Cardiac muscle cell (in vitro differentiated cells and primary cell): ENCODE measurements at places on chromosomes 6 and 20. TPM values are rescaled to one million over a fixed set of nuclear protein-coding genes. Genes with fewer than 3 reads are reported as not detected.

GRCh38 chr20:6152777-6153176 lies 29.9 kb upstream of the FERMT1 start:
- H3K27ac ChIP-seq: no peak overlapping the region
- no peak overlapping the region for H3K4me3 ChIP-seq
- DNase-seq: no peak

CBLN4 gene
- not detected in 2 replicates for total RNA-seq

- H3K36me3 ChIP-seq: no peaks in the 10 kb centered on the region
- DNase-seq: no peak
- H3K4me1 ChIP-seq: no peaks in the 10 kb centered on the region
- no peak overlapping the region for H3K4me3 ChIP-seq
Measured at GRCh38 chr6:12818324-12818723, 101.8 kb downstream of the PHACTR1 start.

GPX5 gene
- total RNA-seq: 0.30 and 1.1 TPM in 2 replicates

DNA sequence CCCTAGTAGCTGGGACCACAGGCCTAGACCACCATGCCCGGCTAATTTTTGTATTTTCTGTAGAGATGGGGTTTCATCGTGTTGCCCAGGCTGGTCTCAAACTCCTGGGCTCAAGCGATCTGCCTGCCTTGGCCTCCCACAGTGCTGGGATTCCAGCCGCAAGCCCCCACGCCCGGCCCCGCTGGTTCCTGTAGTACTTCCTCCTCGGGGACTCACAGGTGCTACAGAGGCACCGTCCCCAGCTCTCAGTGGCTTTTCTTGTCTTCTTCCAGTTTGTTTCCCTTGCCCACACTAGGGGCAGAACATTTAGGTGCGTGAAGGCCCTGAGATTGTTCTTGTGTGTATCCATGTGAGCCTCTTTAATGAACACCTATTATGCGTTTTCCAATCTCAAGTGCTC lies 773 bp upstream of the ZBP1 start:
- H3K27ac ChIP-seq: no peak overlapping the region
- H3K4me1 ChIP-seq: no peaks in the 10 kb centered on the region
- peaks cover 11% of the 10 kb centered on the region for H3K27me3 ChIP-seq
- no peaks in the 10 kb centered on the region for H3K36me3 ChIP-seq

DNA sequence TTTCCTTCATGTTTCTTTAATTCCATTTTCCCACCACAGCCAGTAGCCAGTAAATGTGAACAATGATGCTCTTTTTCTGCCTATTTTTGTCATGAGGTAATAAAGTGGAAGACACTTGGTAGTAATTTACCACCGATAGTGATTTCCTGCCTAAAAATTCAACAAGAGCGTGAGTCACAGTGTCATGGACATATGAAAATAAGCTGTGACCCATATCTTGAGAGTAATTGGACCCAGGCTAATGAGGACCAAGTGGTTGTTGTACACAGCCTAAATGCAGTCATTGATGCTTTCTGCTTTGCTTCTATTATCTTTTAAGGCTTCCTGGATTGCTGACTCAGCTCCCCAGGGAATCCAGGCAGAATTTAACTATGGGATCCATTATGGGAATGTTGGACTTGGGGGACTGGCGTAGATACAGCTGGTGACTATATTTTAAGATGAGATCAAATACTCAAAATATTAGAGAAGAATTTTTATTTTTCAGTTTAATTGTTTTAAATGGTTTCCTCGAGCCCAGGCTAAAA lies 265.9 kb upstream of the FERMT1 start:
- H3K27me3 ChIP-seq: no peaks in the 10 kb centered on the region
- DNase-seq: no peak
- no peaks in the 10 kb centered on the region for H3K36me3 ChIP-seq

- no peaks in the 10 kb centered on the region for H3K4me1 ChIP-seq
- H3K27ac ChIP-seq: no peak overlapping the region
- H3K4me3 ChIP-seq: no peak overlapping the region
- no peaks in the 10 kb centered on the region for H3K36me3 ChIP-seq
Measured at GRCh38 chr6:158030380-158031300, 49.0 kb downstream of the SYNJ2 start.

BIRC7 gene
- total RNA-seq: 0.21 and 0.54 TPM in 2 replicates

DNA sequence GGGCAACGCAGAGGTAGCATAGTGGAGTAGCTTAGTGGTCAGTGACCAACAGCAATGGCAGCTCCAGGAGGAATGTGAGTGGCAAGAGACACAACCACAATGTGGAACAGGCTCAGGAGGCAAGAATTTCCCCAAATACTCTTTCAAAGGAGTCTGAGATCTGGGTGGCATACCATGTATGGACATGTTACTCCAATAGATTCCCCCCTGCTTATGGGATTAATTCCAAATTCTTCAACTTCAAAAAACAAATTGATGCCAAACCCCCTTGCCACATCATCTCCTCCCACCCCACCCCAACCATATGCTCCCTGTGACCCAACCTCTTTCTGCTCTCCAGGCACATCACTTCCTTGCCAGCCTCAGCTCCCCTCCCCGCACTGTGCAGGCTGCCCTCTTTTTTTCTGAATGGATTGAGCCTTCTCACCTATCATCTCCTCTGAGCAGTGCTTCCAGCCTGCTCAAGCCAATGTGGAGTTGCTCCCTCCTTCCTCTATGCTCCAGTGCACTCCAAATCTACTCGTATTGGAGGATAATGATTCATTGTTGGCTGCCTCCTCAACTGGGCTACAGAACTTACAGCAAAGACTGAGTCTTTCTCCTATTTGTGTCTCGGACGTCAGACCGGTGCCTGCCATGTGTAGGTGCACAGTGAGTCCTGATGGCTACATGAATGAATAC lies 93.0 kb upstream of the CEP85L start:
- peak; percentile 14 for DNase-seq
- H3K4me3 ChIP-seq: no peak overlapping the region

DNA sequence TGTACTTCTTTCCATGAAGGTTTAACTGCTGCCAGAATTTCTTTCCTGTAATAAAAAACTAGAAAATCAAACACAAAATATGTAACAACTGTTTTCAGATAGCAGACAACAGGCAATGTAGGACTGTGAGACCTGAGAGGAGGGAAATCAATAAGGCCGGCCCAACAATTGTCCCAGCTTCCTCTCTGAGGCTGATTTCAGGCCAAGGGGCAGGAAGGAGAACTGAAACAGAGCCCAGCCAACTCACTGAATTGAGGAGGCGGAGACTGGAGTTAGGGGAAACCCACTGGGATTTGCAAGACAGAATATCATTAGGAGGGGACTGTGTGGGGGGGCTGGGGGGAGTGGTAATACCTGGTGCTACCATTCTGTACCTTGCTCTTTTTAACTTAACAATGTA lies 42.2 kb downstream of the FLRT3 start:
- no peaks in the 10 kb centered on the region for H3K27me3 ChIP-seq
- H3K4me3 ChIP-seq: no peak overlapping the region
- H3K27ac ChIP-seq: no peak overlapping the region
- H3K36me3 ChIP-seq: no peaks in the 10 kb centered on the region
- DNase-seq: no peak

ISM1 gene
- total RNA-seq: 0.07 and 0.21 TPM in 2 replicates

TMEM74B gene
- 27.7 and 40.3 TPM in 2 replicates for total RNA-seq

DNA sequence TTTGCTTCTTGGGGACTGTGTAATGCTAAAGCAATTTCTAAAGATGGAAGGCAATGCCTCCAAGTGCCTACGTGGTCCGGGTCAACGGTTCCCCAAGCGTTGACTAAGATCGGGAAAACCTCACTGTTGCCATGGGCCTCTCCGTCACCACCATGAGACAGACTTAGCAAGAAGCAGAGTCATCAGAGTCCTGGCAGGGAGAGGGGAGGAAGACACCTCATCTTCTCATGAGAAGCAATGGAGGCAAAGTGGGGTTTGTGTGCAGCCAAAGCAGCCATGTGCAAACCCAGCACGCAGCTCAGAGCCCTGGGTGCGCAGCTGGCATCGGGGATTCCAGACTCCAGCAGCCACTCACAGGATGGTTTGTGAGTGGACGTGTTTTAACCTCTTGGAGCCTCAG lies 111.4 kb downstream of the SYNDIG1 start:
- no peak for DNase-seq
- no peak overlapping the region for H3K4me3 ChIP-seq
- H3K4me1 ChIP-seq: no peaks in the 10 kb centered on the region
- H3K27me3 ChIP-seq: no peaks in the 10 kb centered on the region
- no peak overlapping the region for H3K27ac ChIP-seq

- H3K4me3 ChIP-seq: no peak overlapping the region
- no peaks in the 10 kb centered on the region for H3K36me3 ChIP-seq
- H3K4me1 ChIP-seq: no peaks in the 10 kb centered on the region
- peak; percentile 27 for DNase-seq
- H3K27ac ChIP-seq: no peak overlapping the region
- H3K27me3 ChIP-seq: no peaks in the 10 kb centered on the region
Measured at GRCh38 chr6:57265755-57266221, 43.7 kb upstream of the RAB23 start.

DNA sequence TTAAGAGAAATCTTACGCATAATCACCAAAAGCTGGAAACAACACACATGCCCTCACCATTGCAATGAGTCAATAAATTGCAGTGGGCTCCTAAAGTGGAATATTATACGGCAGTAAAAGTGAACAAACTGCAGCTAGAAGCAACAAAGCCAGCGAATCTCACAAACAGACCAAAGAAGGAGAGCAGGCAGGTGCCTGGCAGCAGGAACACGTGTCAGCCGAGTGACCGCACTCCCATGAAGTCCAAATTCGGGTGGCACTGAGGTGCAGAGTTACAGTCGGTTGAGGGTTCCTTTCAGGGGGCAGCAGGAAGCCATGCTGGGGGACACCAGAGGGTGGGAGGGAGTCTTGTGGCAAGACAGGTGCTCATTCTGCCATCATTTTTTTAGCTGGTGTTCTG lies 313.1 kb downstream of the TAF4 start:
- no peaks in the 10 kb centered on the region for H3K4me1 ChIP-seq
- no peak overlapping the region for H3K4me3 ChIP-seq
- H3K27me3 ChIP-seq: no peaks in the 10 kb centered on the region
- no peak overlapping the region for H3K27ac ChIP-seq

DNA sequence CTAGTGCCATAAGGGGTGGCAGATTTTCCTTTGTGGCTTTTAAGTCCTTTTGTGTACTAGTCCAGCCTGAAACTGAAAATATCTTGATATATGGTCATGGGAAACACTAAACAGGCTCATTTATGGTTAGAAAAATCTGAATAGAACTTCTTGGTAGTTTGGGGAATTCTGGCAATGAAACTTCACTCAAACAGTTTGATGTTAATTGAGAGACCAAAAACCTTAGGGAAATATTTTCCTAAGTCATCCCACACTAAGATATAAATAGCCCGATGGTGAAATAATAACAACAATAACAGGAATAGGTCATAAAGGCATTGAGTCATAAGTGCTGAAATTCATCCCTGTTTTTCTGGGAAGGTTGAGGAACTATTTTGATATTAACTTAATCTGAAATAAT lies 146.2 kb upstream of the SMLR1 start:
- no peaks in the 10 kb centered on the region for H3K4me1 ChIP-seq
- no peaks in the 10 kb centered on the region for H3K36me3 ChIP-seq
- H3K27ac ChIP-seq: no peak overlapping the region
- no peaks in the 10 kb centered on the region for H3K27me3 ChIP-seq
- H3K4me3 ChIP-seq: no peak overlapping the region

DNA sequence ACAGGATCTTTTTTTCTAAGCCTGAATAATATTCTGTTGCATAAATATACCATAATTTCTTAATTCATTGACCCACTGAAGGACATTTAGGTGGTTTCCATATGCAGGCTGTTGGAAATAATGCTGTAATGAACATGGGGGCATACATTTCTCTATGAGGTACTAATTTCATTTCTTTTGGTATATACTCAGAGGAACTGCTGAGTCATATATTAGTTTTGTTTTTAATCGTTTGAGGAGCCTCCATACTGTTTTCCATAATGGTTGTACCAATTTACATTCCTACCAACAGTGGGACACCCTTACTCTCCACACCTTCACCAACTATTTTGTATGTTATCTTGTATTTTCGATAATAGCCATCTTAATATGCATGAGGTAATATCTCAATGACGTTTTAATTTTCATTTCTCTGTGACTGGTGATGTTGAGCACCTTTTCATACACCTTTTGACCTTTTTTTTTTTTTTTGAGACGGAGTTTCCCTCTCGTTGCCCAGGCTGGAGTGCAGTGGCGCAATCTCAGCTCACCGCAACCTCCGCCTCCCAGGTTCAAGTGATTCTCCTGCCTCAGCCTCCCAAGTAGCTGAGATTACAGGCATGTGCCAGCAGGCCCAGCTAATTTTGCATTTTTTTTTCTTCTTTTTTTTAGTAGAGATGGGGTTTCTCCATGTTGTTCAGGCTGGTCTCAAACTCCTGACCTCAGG lies 187.4 kb downstream of the RNGTT start:
- H3K27me3 ChIP-seq: no peaks in the 10 kb centered on the region
- no peak for DNase-seq
- no peaks in the 10 kb centered on the region for H3K4me1 ChIP-seq
- H3K27ac ChIP-seq: no peak overlapping the region
- H3K36me3 ChIP-seq: no peaks in the 10 kb centered on the region
- no peak overlapping the region for H3K4me3 ChIP-seq

FGD2 gene
- not detected in 2 replicates for total RNA-seq

DNA sequence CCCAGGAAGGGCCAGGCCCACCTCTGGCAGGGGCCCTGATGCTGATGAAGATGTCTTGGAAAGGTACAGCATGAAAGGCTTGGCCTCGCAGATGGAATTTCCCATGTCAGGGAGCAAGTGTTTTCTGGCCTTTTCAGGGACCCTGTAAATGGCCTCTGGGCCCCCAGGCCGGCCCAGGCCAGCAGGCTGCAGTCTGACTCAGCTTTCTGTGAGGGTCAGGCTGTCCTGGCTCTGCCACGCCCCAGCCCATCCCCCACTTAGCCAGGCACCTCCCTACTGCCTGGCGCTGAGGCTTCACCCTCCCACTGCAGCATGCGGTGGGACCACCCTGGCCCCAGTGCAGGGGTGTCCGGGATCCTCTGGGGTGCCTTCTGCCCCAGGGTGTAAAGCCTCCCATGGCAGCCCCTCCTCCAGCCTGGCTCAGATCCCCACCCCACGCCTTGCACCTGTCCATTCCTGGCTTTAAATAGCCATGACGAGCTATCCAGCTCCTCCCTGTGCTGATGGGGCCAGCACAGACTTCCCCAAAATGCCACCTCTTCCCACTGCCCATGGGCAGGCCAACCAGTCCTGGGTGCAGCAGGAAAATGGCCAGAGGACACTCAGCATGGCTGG lies 35.6 kb upstream of the GATA5 start:
- DNase-seq: no peak
- peaks cover 52% of the 10 kb centered on the region for H3K4me1 ChIP-seq
- no peak overlapping the region for H3K4me3 ChIP-seq

GRCh38 chr6:157272866-157273755 lies 50.2 kb downstream of the TMEM242 start:
- no peaks in the 10 kb centered on the region for H3K4me1 ChIP-seq
- DNase-seq: no peak
- H3K27ac ChIP-seq: no peak overlapping the region
- H3K27me3 ChIP-seq: peaks cover 15% of the 10 kb centered on the region
